ENCODE measurements at places on chromosomes 6 and 20. TPM values are rescaled to one million over a fixed set of nuclear protein-coding genes. Genes with fewer than 3 reads are reported as not detected.

The ZBTB46 gene
- 1.1 TPM for total RNA-seq

The TBPL1 gene
- total RNA-seq: 31.2 TPM

The LPA gene
- not detected for total RNA-seq

The AGPAT4 gene
- total RNA-seq: 7.3 TPM

The OTOR gene
- total RNA-seq: not detected

The KIAA0408 gene
- total RNA-seq: 18.5 TPM

The PRND gene
- total RNA-seq: not detected

The HLA-DRB5 gene
- total RNA-seq: 10.6 TPM

The TFAP2A gene
- 0.23 TPM for total RNA-seq

The CDSN gene
- total RNA-seq: not detected

The C4B gene
- total RNA-seq: 4.2 TPM

The BPIFB1 gene
- not detected for total RNA-seq

The RCAN2 gene
- total RNA-seq: not detected

DNA sequence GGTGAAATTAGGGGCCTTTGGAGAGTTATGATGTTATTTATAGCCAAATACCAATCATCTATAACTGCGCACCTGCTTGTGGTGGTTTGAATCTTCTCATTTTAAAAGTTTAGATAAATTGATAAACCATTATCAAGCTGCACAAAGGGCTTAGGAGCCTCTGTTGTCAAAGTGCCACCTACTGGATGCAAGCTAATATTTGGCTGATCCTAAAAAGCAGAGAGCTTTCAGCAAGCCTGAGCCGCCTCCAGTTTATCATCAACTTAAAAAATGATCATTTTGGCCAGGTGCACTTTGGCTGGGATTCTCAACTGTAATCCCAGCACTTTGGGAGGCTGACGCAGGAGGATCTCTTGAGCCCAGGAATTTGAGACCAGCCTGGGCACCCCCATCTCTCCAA lies 58.5 kb upstream of the ATXN1 start:
- no peak for DNase-seq

- DNase-seq: no peak
Measured at GRCh38 chr6:62357835-62358234, 71.8 kb upstream of the KHDRBS2 start.

GRCh38 chr6:12968290-12968689 lies 251.7 kb downstream of the PHACTR1 start:
- no peak for DNase-seq

DNA sequence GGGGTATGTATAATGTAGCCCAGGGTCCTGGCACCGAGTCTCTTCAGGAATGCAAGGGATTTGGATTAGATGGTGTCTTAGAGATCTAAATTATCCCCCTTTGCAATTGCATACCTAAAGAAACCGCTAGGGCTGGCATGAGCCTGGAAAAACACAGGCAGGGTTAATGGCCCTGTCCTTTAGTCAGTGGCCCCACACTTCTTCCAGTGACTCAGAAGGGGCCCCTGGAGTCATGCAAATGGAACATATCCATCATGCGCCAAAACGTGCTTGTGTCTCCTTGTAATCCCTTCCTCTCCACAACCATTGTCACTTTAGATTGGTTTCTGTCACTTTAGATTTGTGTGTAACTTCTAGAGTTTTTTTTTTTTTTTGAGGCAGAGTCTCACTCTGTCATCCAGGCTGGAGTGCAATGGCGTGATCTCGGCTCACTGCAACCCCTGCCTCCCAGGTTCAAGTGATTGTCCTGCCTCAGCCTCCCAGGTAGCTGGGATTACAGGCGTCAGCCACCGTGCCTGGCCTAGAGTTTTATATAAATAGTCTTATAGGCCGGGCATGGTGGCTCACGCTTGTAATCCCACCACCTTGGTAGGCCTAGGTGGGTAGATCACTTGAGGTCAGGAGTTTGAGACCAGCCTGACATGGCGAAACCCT lies 8.7 kb upstream of the MYBL2 start:
- DNase-seq: no peak

- DNase-seq: no peak
Measured at GRCh38 chr6:169224716-169225115, 28.9 kb downstream of the THBS2 start.

DNA sequence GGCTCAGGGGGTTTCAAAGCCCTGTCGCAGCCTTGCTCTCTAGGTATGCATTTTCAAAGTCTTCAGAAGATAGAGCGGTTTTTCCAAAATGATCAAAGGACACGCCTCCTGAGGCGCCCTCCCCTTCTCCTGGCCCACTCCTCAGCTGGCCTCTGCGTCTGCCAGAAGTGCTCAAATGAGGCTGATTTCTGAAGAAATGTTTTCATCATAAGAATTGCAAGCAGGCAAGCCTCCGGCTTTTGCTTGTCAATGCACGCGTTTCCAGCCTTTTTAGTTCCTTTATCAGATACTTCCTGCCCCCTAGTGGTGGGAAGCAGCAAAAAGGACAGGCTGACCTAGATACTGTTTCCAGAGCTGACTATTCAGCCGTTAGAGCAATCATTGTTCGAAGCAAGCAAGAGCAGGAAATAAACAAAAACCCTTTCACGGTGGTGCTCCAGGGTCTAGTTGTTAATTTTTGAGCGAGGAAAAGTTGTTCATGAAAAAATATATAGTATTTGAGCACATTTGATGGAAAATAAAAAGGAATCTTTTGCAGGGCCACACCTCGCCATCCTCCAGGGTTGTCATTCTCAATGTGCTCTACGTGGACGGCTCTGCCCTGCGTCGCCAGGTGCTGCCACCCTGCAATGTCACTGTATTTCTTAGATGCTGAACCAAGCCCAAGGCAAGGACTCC lies 93.4 kb upstream of the ASF1A start:
- DNase-seq: peak; percentile 75

DNA sequence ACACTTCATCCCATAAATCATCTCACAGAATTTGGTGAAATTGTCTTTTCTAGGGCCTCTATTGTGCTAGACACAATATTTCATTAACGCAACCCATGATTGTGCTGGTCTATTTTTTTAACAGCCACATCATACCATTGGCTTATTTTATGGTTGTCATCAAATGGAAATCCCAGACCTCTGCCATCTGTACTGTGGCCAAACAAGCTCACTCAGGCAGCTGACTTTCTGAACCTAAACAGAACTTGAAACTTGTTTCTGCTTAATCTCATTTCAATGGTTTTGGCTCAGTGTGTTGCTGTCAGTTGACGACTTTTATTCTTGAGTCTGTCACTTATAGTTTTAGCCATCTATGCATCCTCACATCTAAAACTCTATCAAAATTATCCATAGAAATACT lies 111.8 kb downstream of the HAO1 start:
- DNase-seq: no peak

DNA sequence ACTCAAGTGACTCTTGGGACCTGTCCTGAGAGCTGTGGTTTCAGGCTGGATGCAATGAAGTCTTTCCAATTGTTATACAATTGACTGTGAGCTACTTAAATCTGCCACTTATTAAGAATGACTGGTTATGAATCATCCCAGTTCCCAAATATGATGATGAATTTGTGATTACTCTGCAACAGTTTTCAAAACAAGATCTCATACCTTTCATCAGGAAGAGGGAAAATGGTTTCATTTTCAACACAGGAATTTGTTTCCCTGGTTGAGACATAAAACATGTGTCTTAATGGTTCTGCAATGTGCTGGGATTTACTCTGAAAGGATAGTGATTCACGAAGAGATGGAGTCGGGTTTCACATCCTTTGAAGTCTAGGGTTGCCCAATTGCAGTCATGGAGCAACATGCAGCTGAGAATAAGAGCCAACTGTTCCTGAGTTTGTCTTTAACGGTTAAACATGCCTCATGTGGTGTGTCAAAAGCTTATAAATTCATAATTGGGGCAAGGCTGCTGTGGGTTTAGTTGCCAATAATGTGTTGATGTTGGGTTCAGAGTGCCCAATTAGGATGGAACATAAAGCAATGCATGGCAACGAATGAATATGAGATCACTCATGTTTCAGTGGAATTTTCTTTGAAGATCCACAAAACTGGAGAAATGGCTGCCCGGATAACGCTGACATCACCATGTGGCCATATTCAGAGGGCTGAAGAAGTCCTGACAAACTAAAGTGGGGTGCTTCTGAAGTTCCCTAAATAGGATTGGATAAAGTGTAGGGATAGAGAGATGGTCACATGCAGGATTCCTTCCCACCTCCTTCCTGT lies 41.0 kb downstream of the CYP24A1 start:
- DNase-seq: no peak

DNA sequence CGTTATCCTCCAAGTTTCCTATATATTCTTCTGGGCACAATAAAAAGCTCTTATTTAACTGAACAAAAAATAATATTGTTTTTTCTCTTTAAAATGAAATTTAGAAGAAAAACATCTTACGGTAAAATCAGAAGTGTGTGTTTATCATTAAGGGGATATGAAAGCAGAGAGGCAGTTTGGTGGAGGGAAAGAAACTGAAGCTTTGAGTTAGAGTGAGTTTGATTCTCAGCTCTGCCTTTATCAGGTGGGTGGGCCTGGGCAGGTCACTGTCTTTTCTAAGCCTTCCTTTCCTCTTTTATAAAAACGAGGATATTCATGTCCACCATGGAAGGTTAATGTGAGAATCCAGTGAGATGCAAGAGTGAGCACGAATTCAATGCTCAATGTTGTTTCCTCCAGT lies 379.8 kb upstream of the CNR1 start:
- DNase-seq: no peak

DNA sequence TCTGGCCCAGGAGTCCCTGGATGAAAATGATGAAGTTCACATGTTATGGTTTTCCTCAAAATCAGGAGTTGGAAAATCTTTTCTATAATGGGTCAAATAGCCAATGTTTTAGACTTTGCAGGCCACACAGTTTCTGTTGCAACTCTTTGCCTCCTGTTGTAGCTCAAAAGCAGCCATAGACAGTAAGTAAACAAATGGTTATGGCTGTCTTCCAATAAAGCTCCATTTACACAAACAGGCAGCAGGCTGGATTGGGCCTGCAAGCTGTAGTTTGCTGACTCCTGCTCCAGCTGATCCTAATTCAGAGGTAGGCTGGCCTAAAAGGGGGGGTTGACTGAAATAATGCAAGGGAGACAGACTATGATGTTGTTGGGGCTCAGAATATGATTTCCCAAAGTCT lies 33.0 kb downstream of the METTL24 start:
- no peak for DNase-seq

DNA sequence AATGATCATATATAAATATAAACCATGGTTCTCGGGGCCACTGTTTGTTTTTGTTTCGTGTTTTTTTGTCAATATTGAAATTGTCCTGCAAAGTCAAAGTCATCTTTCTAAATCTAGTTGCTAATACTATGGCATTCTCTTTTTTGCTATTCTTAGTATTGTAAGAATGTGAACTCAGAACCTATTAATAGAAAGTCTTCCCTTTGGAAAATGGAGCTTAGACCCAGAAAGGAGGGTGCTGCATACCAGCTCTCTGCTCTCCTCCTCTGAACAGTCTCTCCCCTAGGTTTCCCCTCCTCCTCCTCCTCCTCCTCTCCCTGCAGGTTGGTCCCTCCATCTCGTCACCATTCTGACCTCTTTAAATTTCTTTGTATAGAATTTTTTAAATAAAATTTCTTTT lies 150.4 kb upstream of the CCN2 start:
- no peak for DNase-seq

DNA sequence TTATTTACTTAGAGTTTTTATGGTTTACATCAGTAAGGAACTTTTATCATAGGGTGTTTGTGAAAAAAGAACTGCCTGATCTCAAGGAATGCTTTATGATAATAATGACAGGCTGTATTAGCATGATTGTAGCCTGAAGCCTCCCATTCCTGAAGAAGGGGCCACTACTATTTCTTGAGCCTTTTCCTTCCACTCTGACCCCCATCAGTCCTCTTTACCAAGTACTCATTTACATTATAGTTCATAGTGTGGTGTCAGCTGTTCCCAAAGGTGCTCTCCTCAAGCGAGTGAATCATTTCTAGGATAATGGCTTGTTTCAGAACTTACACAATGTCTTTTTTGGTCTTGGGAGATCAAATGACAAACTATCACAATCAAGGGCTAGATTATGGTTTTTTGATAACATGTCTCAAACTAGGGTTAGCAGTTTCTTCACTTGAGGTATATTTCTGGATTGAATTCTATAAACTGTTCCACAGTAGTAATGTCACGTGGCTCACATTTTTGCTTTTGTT lies 283.6 kb downstream of the CDKAL1 start:
- no peak for DNase-seq

- DNase-seq: no peak
Measured at GRCh38 chr6:131682442-131682841, 18.8 kb downstream of the OR2A4 start.

DNA sequence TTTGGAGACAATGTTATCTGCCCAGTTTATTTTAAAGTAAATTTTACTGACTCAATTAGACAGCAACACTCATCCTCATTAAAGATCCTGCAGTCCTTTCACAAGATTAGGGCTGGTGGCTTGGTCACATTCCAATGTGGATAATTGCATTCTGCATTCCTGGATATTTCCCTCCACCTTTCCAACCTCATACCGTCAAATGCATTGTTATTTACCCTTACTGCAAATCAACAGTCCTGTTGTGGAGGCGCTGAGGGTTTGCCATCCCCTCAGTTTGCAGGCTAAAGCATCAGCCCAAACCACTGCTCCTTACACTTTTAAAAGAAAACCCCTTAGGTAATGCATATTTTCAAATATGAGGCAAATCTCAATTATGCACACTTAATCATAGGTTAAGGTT lies 5.4 kb downstream of the CITED2 start:
- DNase-seq: no peak

Measured in activated T-helper 2 cell treated with anti-CD3 and anti-CD28 coated beads, Interferon-gamma antibody, Interleukin-2, Interleukin-4, amounts not matched to agents 10 μg/mL and 5 μg/mL and 100 μg/mL, durations not matched to agents 14 hours and 24 hours and 36 hours (primary cell).